C1 segment of cervical spinal cord (tissue), 14 donors: ENCODE measurements at places on chromosomes 1 and 21.

GRCh38 chr1:83920320-83920719 is 78.6 kb downstream of the TTLL7 start:
- no peak for DNase-seq

- no peak for DNase-seq
Measured at GRCh38 chr1:174217787-174218574, 58.7 kb downstream of the RABGAP1L start.

DNA sequence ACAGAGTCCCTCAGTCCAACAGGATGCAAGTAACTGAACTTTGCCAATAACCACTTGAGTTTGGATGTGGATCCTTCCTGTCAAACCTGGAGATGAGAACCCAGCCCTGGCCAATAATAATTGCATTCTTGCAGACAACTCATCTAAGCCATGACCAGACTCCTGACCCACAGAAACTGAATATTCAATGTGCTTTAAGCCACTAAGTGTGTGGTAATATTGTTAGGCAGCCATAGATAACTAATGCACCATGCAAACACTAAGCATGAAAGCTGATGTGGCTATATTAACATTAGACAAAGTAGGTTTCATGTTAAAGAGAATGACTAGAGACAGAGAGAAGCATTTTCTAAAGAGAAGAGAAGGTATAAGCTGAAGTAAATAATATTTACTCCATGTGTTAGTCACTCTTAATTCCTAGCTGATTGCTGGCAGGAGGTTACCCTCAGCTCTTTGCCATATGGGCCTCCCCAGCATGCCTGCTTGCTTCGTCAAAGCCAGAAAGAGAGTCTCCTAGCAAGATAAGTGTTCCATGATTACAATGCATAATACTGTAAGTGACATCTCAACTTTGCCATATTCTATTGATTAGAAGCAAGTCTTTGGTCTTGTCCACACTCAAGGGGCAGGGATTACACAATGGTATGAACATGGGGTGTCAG is 276.4 kb upstream of the PLXNA2 start:
- DNase-seq: no peak

DNA sequence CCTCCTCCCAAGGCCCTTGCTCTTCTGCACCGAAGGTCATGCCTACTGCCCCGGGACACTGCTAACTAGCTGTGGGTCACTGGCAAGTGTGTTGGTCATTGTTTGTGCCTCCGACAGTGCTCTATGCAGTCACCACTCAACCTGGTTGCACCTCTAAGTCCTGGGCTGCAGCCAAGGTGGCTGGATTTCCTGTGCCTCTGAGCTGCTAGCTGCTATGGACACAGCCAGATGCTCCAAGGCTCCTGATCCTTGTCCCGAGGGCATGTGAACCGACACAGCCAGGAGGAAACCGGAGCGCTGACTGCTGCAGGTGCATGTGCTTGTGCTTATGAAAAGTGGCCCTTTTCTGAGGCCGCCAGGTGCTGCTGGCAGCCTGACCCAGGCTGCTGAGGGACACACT is 14.7 kb upstream of the SPOCD1 start:
- no peak for DNase-seq

- DNase-seq: no peak
Measured at GRCh38 chr1:153842006-153842471, 66.8 kb downstream of the SLC27A3 start.

DNA sequence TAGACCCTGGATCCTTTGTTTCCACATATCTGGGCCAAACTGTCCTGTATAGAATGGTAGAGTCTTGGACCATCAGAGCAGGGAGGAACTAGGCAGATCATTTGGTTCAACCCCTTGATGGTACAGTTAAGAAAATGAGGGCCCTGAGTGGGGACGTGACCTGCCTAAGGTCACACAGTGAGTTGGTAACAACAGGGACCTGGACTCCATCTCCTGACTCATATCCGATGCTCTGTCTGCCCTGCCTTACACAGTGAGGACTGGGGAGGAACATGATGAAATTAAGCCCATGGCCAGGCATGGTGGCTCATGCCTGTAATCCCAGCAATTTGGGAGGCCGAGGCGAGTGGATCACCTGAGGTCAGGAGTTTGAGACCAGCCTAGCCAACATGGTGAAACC is 440.2 kb downstream of the PTPRU start:
- DNase-seq: no peak

DNA sequence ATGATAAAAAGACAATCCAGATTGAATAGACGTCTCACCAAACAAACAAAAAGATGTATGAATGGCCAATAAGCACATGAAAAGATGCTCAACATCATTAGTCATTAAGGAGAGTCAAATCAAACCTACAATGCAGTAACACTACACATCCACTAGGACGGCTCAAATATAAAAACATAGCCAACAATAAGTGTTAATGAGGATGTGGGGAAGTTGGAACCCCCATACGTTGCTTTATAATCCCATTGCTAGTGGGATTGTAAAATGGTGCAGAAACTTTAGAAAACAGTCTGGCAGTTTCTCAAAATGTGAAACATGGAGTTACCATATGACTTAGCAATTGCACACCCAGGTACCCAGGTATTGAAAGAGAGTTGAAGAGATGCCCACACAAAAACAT is 14.7 kb upstream of the IL24 start:
- DNase-seq: no peak

DNA sequence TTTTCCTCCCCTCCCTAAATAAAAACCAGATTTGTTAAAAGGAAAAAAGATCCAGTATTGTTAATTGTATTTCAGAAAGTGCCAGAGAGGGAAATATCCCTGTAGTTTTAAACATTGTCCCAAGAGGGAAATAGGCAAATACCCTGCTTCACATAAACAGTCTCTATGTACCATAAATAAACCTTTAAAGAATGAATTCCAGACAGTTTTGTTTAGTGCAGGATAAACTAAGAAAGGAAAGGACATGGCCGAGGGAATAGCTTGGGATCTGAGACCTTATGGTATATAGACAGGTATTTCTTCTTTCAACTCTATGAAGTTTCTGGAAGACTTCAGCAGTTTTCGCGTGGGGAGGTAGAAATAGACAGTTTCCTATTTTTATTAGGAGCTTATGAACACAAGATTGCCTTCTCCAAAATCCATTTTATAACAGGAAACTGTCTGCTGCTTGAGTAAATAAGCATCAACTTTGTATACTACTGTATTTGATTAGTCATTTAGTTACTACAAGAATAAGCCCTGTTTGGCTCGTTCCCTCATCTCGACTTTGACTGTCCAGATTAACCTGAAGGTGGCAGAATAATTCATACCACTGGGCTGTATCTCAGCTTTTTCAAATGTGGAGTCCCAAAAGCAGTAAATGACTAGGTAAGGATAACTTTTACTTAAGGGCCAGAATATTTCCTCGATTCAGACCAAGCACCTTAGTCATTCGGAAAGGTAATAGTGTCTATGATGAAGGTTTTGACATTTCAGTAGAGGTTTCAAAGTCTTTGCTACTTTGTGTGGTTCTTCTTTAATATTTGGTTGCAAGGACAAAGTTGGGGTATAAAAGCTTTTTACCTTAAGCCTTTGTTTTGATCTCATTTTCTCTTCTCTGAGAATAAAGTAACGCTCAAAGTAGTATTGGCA is 177.5 kb downstream of the VPS13D start:
- no peak for DNase-seq

- DNase-seq: peak; percentile 24
Measured at GRCh38 chr1:31663622-31664452, 19.2 kb upstream of the PEF1 start.

DNA sequence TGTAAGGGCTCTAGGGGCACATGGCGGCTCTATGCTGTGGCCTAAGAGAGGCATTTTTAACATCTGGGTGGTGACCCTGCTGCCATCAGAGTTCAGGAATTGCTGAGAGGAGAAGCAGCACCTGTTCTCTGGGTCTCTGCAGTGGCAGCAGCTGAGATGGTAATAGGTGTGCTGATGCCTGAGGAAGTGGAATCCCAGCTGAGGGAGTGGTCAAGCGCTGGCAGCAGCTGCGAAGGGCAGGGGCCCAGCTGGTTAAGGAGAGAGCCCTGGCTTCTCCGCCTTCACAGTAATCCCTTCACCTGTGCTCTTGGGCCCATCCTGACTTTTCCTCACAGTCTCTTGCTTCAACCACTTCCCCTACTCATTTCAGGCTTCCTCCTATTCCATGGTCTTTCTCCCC is 39.8 kb downstream of the GJA5 start:
- no peak for DNase-seq

- no peak for DNase-seq
Measured at GRCh38 chr1:52296345-52296744, 69.7 kb downstream of the CC2D1B start.

DNA sequence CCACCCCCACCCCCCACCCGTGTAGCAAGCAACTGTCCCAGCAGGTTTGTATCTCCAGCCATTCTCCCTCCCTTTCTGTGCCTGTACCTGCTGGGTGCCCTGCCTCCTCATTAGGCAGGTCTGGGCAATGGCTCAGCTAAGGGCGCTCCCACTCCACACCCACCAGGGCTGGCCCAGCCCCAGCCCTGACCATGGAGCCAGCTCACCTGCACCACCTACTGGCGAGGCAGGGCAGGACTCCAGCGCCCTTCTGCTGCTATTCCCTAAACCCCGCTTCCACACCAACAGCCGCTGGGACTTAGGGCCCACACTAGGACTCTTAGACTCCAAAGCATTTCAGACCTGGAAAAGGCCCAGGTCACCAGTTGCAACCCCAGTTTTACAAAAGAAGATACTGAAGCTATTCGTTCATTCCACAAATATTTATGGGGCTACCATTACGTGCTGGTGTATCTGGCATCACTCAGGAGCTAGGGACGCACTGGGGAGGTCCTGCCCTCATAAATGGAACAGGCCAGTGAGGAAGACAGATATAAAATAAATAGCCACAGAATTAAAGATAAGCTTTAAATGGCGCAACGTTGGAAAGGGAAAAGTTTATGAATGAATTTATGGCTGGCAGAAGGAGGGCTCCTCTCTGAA is 24.0 kb downstream of the PGLYRP3 start:
- no peak for DNase-seq

DNA sequence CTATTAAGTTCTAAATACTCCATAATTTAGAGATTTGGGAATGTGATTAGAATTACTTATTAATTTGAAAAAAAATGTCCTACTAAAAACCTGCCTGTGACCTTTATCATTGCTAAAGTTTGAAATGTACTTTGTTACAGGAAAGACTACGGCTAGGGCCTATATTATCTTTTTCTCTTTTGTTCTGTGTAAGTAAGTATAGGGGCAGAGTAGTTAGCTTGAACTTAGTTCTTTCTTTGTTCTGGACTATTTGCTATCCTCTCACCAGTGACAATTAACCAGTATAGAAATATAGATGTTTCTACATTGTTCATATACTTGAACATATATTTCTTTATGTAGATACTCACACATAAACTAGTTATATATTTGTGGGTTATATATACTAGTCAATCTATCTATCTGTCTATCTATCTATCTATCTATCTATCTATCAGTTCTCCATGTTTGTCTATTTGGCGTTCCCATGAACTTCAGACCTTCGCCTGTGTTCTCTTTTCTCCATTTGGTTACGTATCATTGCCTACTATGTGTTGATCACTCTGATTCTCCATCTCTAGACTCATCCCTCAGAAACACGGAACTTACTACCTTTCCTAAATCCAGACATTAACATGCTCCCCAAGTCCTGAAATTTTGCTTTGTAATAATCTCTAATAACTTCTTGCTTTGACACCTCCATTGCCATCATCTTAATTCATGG is 3.3 kb downstream of the PTPRC start:
- DNase-seq: no peak

- no peak for DNase-seq
Measured at GRCh38 chr1:117365350-117366176, 1.7 kb upstream of the MAN1A2 start.

DNA sequence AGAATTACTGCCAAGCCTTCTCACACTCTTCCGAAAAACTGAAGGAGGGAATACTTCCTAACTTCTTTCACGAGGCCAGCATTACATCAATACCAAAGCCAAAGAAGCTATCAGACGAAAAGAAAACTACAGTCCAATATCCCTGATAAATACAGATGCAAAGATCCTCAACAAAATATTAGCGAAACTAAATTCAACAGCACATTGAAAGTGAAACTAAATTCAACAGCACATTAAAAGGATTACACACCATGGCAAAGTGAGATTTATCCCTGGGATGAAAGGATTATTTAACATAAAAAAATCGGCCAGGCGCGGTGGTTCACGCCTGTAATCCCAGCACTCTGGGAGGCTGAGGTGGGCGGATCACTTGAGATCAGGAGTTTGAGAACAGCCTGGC is 176.8 kb downstream of the FAF1 start:
- DNase-seq: no peak

DNA sequence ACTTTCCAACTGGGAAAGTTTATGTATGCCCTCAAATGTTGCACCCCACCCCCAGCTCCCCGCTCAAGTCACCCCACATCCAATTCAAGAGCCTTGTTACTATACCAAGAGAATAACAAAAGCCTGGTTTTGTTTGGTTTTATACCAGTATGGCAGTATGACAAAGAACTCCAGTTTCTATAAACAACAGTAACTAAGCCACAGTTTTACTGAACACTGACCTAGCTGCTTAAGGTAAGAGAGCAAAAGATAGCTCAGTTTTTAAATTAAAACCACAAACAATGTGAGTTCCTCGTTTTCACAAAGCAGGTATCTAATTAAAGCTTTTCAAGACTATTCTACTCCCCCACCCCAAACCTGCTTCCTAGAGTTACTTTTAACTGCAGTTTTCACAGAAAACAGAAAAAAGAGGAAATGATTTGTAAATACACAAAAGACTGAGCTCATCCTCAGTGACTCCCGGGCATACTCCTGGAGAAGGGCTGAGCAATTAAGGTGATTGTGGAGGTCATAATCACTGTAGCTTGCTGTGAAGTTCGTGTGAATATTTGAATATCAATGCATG is 59.3 kb upstream of the LHX8 start:
- no peak for DNase-seq

- no peak for DNase-seq
Measured at GRCh38 chr1:25106352-25106751, 126.0 kb downstream of the SYF2 start.

GRCh38 chr21:16840538-16840937 is 672.3 kb upstream of the CXADR start:
- no peak for DNase-seq

- DNase-seq: no peak
Measured at GRCh38 chr1:65958561-65959350, 166.1 kb downstream of the PDE4B start.
